ENCODE measurements at places on chromosomes 1 and 21.

DNA sequence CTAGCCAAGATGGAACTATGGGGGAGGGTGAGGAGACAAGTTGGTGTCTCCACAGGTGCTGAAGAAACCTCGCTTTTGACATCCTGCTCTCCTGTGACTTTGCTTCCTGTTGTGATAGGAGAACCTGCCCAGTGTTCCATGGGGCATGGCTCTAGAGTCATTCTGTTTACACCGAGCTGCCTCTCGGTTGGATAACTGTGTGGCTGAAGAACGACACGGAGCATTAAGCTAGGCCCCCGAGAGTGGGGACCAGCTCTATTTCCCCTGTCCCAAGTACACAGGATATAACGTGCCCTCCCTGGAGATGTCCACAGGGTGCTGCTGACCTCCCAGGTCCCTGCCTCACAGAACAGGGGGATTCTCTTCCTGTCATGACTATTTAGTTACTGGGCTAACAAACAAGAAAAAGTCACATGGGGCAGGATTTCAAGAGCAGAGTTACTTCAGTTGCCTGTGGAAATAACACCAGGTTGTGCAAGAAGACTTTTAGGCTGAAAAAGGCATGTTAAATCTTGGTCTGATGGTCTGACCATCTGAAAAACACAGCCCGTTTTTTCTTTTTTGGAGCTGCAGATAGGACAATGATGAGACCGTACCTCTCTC, 29.4 kb upstream of the PPP2R5A start:
- no peak for DNase-seq

DNA sequence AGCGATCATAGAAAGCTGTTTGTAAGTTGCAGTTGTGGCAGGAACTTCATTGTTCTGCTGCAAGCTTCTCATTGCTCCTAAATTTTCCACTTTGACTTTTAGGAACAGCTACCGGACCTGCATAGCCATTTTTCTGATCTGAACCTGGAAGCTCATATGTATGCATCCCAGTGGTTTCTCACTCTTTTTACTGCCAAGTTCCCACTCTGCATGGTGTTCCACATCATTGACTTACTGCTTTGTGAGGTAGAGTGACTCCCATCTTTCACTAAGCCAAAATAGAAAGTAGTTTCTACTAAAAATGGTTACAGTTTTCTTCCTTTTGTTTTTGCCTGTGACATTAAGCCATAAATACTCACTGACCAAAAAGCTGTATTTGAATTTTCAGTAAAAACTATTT, 254.2 kb downstream of the GPR52 start:
- DNase-seq, result no peak

DNA sequence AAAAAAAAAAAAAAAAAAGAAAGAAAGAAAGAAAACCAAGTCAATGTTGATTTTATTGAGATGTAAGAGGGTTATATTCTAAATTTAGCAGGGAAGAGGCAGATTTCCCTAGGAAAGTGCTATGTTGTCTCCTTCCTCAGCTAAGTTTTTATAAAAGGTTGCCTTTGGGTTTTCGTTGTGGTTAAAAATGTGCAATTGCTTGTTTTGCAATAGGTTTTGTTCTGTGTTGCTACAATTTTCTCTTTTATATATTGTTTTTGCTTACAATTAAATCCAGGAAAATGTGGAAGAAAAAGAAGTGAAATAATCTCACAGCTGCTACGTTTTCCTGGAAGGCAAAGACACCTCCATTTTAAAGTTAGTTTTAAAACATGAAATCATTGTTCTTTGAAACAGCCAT, 136.7 kb upstream of the C1orf105 start:
- no peak for DNase-seq

GRCh38 chr1:76443217-76443616, 368.7 kb downstream of the ST6GALNAC3 start:
- DNase-seq, result no peak

DNA sequence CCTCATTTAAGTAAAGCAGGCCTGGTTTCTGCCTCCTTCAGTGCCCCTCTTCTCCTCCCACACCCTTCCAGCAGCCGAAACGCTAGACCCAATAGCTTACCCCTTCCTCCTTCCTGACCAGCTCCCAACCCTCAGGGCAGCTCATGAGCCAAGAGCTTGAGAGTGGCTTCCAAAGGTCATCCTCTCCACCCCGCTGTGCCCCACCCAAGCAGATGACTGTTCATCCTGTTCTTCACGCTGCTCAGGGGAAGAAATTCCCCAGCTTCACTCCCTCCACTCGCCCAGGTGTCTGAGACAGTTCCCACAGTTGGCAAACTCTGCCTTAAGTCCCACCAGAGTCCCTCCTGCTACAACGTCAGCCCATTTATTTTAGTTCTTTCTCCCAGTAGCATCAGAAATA, 23.4 kb downstream of the ARHGEF19 start:
- no peak for DNase-seq

- no peak for DNase-seq
Observed at GRCh38 chr1:155974208-155975115, 3.9 kb downstream of the ARHGEF2 start.

- no peak for DNase-seq
Observed at GRCh38 chr1:3183411-3183810, 114.4 kb downstream of the PRDM16 start.

GRCh38 chr1:115830963-115831362, 10.0 kb downstream of the NHLH2 start:
- DNase-seq, result no peak

DNA sequence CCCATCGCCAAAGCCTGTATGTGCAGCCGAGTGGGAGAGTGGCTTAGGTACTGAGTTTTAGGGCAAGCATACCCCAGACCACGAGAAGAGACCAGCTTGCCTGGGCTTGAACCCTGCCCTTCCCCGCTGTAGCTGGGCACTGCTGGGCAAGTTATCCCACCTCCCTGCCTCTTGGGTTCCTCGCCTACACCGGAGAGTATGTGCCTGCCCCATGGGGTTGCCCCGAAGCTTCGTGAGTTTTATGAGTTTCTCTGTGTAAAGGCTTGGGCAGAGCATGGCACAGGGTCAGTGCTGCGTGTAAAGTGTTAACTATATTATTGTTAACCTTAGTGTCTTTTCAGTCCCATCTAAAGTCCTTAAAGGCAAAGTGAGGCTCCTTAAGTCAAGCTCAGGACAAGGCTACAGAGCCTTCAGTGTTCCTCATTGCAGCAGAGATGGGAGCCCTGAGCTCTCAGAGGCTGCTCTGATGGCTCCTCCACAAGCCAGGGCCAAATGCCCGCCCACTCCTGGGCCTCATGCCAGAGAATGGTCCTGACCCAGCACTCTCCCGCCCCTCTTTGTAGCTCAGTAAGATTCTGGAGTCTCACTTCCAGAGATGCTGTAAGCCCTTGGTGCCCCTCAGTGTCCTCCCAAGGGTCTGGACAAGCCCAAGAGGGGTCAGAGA, 37.0 kb upstream of the KCNA10 start:
- DNase-seq, result no peak

DNA sequence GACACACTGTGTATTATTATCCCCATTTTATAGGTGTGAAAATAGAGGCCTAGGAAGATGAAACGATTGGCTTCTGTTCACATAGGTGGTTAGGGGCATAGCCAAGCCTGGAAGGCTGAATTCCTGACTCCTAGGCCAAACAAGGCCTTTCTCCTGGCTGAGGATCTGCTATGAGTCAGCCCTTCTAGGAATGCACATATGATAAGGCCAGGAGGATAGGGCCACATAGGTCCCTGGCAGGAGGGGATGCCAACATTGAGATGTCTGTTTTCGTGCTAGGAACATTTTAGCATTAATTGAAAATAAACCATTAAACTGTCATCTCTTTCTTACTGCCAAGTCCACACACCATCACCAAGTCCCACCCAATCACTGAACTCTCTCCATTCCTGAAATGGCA, 9.2 kb downstream of the CSMD2 start:
- no peak for DNase-seq

GRCh38 chr1:13228343-13228781, 2.4 kb upstream of the PRAMEF18 start:
- DNase-seq, result peak; percentile 23

DNA sequence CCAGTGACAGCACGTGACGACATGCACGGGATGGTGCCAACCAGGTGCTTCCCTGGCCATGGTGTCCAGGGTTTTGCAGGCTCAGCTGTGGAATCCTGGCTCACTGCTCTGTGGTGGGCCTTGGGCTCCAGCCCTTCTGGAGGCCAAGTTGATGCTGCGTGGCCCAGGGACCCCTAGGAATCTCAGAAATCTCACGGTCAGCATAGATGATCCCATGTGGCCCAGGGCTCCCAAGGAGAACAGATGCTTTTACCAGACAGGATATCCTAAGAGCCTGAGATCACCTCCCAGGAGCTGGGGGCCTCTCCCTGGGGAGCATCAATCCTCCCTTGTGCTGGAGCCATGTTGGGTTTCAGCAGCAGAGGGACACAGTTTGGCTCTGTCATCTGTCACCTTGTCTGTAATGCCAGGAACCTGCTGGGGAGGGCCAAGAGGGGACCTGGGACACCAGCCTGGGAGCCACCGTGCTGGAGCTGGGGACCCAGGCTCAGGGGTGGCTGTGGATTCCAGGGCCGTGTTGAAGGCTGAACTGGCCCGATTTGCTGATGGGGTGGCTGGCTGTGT, 63.9 kb downstream of the TRIM11 start:
- DNase-seq, result no peak

DNA sequence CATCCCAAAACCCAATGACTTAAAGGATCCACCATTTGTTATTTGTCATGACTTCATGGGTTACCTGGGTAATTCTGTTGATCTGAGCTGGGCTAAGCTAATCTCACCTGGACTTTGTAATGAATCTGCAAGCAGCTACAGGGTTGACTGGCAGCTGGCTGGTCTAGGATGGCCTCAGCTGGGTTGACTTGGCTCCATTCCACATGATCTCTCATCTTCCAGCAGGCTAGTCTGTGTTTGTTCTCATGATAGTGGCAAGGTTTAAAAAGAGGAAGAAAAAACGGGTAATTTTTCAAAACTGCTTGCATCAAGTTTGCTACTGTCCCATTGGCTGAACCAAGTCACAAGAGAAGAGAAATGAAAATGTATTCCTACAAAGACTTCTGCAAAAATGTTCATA, 24.8 kb upstream of the ZMYM4 start:
- DNase-seq, result no peak

DNA sequence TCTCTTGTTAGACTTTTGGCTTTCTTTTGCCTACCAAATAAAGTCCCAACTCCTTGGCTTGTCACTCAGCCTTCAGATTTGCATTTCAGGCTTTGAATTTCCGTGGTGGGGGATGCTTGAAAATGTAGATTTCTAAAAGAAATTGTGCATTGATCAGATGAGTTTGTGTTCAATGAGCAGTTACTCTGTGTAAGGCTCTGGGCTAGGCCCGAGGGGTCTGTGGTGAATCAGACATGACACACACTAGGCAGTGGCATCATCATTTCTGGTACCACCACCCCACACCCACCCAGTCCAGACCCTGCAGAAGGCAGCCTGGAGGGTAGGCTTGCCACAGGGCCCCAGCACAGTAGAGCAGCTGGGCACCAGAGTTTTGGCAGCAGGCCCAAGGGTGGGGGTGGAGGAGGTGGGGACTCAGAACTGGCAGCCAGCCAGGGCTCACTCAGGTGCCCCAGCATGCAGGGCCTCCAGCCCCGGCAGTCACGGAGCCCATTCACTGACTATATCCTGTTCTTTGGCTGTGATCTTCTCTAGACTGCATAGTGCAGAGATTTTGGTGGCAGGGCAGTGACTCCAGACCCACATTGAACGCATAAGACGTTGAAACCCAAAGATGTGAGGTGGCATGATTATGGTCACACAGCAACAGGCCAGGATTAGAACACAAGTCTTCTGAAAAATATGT, 97.2 kb upstream of the ARTN start:
- peak; percentile 59 for DNase-seq

- DNase-seq, result no peak
Observed at GRCh38 chr1:207941665-207942064, 30.7 kb upstream of the CD34 start.

DNA sequence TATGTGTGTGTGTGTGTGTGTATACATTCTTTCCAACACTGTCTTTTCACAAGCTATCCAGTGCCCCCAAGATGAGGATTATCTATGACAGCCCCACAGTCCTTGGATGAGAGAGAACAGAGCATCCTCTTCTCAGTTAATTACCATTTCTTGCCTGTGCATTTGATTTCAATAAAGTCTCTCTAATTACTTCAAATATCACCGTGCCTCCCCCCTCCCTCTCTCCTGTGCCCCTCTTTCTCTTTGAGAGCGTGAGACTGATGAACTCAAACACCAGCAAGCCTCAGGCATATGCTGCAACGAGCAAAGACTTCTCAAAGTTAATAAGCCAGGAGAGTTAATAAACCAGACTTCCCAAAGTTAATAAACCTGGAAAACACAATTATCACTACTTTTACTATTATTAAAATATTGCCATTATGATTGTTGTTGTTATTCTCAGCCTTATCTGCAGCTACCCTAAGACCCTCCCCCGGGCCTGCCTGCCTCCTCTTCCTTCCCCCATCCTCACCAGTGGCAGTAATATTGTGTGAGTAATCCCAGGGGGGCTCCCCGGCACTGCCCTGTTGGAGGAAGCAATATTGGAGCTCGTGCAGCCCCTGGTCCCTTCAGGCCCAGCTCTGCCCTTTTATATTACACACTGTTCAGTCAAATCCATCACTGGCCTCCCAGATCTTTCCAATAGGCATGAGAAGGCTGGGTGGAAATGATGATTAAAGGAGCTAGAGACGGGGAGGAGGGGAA, 30.9 kb downstream of the LMX1A start:
- no peak for DNase-seq

DNA sequence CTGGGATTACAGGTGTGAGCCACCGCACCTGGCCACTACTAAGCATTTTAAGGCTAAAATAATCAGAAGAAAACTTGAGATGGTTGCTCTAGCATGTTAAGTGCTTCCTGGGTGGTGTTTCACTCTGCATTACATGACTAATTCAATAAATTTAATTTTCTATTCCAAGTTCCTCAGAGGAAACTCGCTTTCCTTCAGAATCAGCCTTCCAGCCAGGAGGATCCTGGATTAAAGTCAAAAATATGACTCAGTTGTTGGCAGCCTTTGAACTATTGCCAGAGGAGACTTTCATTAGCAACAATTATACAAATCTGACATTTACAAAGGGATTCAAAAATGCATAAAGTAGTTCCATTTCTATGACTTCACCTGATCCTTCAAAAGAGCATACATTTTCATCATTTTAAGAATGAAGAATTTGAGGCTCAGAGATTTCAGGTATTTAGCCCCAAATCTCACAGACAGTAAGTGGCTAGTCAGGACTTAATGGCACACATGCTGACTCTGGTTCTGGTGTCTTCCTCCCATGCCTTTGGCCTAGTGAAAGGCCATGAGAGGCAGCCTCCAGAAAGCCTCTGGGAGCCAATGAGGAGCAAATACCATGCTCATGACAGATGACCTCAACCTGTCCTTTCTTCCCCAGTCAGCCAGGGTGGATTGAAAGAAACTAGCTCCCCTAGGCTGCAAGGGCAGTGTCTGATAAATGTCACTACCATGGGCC, 115.7 kb downstream of the MAP3K21 start:
- DNase-seq, result no peak

GRCh38 chr1:178633056-178633455, 92.0 kb upstream of the RALGPS2 start:
- no peak for DNase-seq

GRCh38 chr1:6006882-6007281, 14.7 kb upstream of the NPHP4 start:
- no peak for DNase-seq

- DNase-seq, result no peak
Observed at GRCh38 chr1:228405200-228405978, 1.2 kb downstream of the TRIM11 start.

All from activated T-cell treated with anti-CD3 and anti-CD28 coated beads for 1 hour (primary cell).